Small intestine (tissue), 16 donors: ENCODE measurements at places on chromosomes 13 and 19. TPM values are rescaled to one million over a fixed set of nuclear protein-coding genes. Genes with fewer than 3 reads are reported as not detected.

Gene KCNRG
- polyA plus RNA-seq = 0.74 TPM

Gene NANOS3
- polyA plus RNA-seq = 0.45 TPM

Gene ADAT3
- polyA plus RNA-seq = 35.8 TPM

Gene KISS1R
- polyA plus RNA-seq = 0.55 TPM

Gene CYP2S1
- 61.9 TPM for polyA plus RNA-seq

Gene SLC6A16
- polyA plus RNA-seq = 1.4 TPM

Gene JSRP1
- polyA plus RNA-seq = 0.69 TPM

Gene PCSK4
- 5.1 TPM for polyA plus RNA-seq

Gene ACER1
- polyA plus RNA-seq = not detected

DNA sequence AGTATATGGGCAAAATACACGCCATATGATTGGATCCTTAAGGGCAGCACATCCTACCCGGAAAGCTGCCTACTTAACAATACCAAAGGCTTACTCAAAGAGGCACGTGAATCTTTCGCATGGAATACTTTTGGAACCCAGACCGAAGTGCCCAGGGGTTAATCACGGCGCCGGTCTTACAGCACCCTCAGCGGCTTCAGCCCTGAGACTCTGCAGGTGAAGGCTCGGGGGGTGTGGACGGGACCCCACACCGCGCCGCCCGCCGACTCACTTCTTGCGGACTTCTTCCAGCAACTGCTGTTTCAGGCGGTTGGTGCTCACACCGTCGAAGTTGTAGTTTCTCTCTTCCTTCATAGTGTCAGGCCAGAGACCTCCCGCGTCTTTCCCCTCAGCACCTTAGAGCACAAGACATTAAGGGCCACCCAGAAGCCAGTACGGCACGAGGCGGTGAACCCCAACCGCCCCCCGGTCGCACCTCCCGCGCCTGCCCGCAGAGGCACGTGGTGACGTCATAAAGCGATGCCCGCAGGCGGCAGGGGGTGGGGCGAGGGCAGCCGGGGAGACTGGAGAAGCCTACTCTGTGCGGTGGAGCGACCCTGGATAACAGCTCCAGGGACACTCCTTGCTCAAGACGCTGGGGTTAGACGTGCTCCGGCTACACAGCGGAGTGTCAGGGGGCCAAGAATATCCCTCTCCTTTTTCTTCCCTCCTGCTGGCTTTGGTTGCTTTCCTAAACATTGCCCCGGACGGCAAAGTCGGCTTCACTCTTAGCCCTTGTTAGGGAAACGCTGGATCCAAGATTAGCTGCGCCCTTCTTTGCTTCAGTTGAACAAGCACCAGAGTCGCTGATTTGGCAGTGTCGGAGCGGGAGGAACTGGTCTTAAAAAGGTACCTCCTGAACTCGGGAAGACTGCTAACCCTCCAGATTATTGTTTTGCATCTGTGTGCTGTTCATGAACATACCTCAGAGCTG, at the start of gene CCDC169:
Gene CCDC169 (minus strand): TSS at position 449 of the 973 bp plus-strand sequence. CDS start 95 bp downstream, at position 354.
- H3K27ac ChIP-seq = no peak within 1 kb of the TSS
- peak; percentile 61 for DNase-seq

- H3K36me3 ChIP-seq = peaks cover 1% of the 10 kb centered on the region
- H3K4me1 ChIP-seq = peaks cover 16% of the 10 kb centered on the region
- DNase-seq = no peak
- H3K27ac ChIP-seq = no peak overlapping the region
- no peak overlapping the region for H3K4me3 ChIP-seq
- H3K27me3 ChIP-seq = no peaks in the 10 kb centered on the region
Measured at GRCh38 chr19:34178274-34178610, 5.9 kb downstream of the LSM14A start.

DNA sequence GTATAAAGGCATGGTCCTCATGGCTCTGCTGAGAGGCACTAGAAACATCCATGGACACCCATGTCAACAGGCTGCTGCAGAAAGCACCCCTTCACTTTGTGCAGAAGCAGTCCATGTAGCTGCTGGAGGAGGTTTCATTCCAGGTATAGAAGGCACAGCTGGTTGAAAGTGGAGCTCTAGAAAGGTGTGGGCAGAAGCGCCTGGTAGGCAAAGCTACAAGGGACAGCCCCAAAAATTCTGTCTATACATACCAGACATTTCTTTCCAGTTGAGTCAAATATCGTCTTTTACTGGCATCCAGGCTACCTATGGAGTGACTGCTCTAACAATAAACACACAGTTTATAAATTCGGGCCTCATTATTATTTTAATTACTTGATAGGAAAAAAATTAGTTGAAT, 129.3 kb downstream of the ENOX1 start:
- no peak overlapping the region for H3K4me3 ChIP-seq
- no peaks in the 10 kb centered on the region for H3K36me3 ChIP-seq
- no peaks in the 10 kb centered on the region for H3K4me1 ChIP-seq
- H3K27ac ChIP-seq = no peak overlapping the region
- no peaks in the 10 kb centered on the region for H3K27me3 ChIP-seq
- no peak for DNase-seq

GRCh38 chr13:45582408-45583076, 33.0 kb downstream of the ERICH6B start:
- H3K36me3 ChIP-seq = no peaks in the 10 kb centered on the region
- no peak overlapping the region for H3K27ac ChIP-seq
- H3K4me1 ChIP-seq = no peaks in the 10 kb centered on the region
- no peak for DNase-seq

- no peak overlapping the region for H3K27ac ChIP-seq
- peak; percentile 80 for DNase-seq
- H3K36me3 ChIP-seq = no peaks in the 10 kb centered on the region
- no peaks in the 10 kb centered on the region for H3K27me3 ChIP-seq
- no peak overlapping the region for H3K4me3 ChIP-seq
Measured at GRCh38 chr19:53511933-53512374, 26.0 kb upstream of the ZNF331 start.

DNA sequence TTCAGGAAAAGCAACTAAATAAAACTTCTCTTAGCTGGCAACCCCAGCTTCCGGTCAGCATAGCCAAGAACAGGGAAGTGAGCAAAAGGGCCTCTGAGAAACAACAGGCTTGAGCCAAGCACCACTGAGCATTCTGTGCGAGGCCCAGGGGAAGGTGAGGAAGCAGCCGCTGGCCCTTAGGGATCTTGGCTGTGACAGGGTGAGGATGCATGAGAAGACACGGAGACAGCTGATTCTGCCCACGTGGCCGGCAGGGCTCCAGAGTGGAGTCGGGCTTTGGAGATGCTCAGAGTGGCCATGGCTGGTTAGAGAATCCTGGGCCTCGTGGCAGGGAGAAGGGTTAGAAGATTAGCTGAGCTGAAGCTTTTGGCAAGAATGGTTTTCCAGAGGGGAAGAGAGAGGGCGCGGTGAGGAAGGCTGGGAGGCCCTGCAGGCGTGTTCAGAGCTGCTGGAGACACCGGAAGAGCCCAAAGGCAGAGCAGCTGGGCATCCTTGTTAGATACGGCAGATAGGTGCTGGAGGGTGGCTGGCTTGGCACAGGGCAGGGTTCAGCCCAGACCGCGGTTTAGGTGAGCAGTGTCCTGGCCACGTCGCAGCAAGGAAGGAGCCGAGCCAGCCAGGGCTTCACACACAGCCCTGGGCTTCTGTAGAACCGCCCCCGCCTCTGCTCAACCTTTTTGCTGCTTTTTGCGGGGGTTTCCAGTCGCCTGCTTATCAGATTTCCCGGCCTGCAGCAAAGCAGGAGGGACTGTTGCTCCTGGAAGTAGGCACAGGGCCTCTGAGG, 17.3 kb downstream of the UPF1 start:
- H3K27ac ChIP-seq = peak overlapping the region; percentile 61
- DNase-seq = no peak
- H3K27me3 ChIP-seq = no peaks in the 10 kb centered on the region
- H3K36me3 ChIP-seq = peaks cover 18% of the 10 kb centered on the region
- no peak overlapping the region for H3K4me3 ChIP-seq

DNA sequence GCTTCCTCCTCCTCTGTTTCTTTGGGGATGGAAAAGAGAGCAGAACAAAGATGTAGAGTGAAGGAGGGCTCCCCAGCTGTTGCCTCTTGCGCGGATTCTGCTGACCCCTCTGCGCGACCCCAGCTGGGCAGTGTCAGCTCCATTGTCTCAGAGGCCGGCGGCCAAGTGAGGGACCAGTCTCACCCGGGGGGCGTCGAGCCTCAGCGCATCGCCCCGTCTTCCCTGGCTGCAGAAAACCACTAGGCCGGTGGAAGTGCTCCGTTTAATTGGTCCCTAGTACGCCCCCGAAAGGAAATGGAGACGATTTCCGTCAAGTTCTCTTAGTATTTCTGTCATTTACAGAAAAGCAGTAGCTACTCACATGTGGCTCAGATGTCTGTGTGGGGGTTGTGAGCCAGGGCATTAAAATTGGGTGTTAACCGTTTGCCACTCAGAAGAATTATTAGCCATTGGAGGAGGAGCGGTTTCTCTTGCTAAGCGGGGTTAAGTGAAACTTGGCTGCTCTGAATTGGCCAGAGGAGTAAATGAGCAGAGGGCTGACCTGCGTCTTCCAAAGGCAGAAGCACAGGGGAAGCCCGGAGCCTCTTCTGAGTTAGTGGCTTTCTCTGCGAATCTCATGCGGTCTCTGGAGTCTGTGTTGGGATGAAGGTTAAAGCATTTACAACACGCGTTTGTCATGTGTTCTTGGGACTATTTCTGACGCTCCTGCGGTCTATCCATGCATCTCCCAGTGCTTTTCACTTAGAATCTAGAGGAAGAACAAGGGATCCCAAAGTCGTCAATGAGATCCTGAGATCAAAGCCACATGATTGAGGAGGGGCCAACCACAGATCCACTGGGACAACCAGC, 132.8 kb upstream of the MYO16 start:
- no peak overlapping the region for H3K27ac ChIP-seq
- H3K4me3 ChIP-seq = peak overlapping the region; percentile 35
- DNase-seq = peak; percentile 8
- no peaks in the 10 kb centered on the region for H3K4me1 ChIP-seq
- H3K36me3 ChIP-seq = no peaks in the 10 kb centered on the region
- peaks cover 7% of the 10 kb centered on the region for H3K27me3 ChIP-seq

DNA sequence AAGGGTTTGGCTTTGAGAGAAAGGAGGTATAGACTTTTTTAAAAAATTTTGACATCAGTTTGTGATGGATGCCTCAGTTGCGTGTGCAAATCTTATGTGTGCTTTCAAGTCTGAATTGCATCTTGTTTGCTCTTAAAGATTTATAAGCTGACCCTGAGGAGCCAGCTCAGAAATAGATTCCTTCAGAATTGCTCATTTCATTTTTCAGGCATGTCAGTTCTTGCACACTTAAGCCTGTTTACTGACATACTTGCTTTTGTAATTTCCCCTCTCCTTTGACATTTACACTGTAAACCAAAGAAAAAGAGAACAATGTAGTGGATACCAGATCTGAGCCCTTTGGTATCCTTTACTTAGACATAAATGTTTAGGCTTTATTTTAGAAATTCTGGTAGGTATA, 87.6 kb downstream of the RNF17 start:
- no peaks in the 10 kb centered on the region for H3K4me1 ChIP-seq
- H3K27ac ChIP-seq = no peak overlapping the region
- DNase-seq = no peak
- no peaks in the 10 kb centered on the region for H3K27me3 ChIP-seq

GRCh38 chr13:44692173-44692713, 116.1 kb upstream of the TSC22D1 start:
- H3K36me3 ChIP-seq = no peaks in the 10 kb centered on the region
- H3K4me3 ChIP-seq = no peak overlapping the region
- H3K27me3 ChIP-seq = no peaks in the 10 kb centered on the region
- no peaks in the 10 kb centered on the region for H3K4me1 ChIP-seq

GRCh38 chr13:27446986-27447583, 3.3 kb downstream of the MTIF3 start:
- no peak overlapping the region for H3K4me3 ChIP-seq
- no peaks in the 10 kb centered on the region for H3K27me3 ChIP-seq
- no peaks in the 10 kb centered on the region for H3K36me3 ChIP-seq
- DNase-seq = no peak
- H3K27ac ChIP-seq = peak overlapping the region; percentile 46
- H3K4me1 ChIP-seq = peaks cover 6% of the 10 kb centered on the region

DNA sequence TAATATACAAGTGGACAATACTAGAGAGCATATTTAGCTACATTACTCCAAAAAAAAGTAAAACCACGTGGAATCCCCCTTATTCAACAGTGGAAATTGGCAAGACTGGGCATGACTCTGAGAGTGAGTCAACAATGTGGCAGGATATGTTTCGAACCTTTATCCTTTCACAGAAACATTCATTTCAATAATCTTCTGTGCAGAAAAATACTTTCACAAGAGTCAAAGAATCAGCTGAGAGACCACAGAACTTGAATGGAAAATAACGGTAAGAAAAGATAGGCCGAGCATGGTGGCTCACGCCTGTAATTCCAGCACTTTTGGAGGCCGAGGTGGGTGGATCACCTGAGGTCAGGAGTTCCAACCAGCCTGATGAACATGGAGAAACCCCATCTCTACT, 25.1 kb upstream of the CD70 start:
- peaks cover 3% of the 10 kb centered on the region for H3K27me3 ChIP-seq
- no peak overlapping the region for H3K4me3 ChIP-seq
- H3K27ac ChIP-seq = no peak overlapping the region
- H3K4me1 ChIP-seq = no peaks in the 10 kb centered on the region
- no peaks in the 10 kb centered on the region for H3K36me3 ChIP-seq

GRCh38 chr19:27742041-27742440, 1470.9 kb downstream of the UQCRFS1 start:
- H3K4me1 ChIP-seq = no peaks in the 10 kb centered on the region
- no peak for DNase-seq
- H3K27ac ChIP-seq = no peak overlapping the region
- H3K27me3 ChIP-seq = no peaks in the 10 kb centered on the region
- no peak overlapping the region for H3K4me3 ChIP-seq

GRCh38 chr19:38375748-38376147, 1.4 kb downstream of the PSMD8 start:
- peak overlapping the region; percentile 86 for H3K4me3 ChIP-seq
- no peak overlapping the region for H3K27ac ChIP-seq
- peaks cover 47% of the 10 kb centered on the region for H3K36me3 ChIP-seq
- no peaks in the 10 kb centered on the region for H3K27me3 ChIP-seq

DNA sequence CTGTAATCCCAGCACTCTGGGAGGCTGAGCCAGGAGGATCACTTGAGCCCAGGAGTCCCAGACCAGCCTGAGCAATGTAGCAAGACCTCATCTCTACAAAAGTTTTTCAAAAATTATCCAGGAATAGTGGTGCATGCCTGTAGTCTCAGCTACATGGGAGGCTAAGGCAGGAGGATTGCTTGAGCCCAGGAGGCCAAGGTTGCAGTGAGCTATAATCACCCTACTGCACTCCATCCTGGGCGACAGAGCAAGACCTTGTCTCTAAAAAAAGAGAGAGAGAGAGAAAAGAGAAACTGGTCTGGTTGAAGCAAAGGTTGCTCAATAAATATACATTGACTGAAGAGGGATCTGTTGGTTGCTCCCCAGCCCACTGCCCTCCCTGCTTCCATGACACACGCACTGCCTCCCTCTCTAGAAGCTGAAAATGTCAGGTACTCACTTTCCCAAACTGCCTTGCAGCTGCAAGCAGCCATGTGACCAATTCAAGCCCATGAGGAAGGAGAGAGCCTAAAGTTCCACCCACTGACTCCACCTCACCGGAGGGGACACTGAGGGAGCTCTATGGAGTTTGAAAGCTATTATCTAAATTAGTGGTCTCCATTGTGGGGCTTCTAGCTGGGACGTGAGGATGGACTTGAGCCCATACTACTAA, 14.0 kb downstream of the CEACAM16 start:
- H3K36me3 ChIP-seq = no peaks in the 10 kb centered on the region
- DNase-seq = no peak
- H3K4me1 ChIP-seq = no peaks in the 10 kb centered on the region
- no peaks in the 10 kb centered on the region for H3K27me3 ChIP-seq
